ENCODE measurements at places on chromosomes 13 and 19.

DNA sequence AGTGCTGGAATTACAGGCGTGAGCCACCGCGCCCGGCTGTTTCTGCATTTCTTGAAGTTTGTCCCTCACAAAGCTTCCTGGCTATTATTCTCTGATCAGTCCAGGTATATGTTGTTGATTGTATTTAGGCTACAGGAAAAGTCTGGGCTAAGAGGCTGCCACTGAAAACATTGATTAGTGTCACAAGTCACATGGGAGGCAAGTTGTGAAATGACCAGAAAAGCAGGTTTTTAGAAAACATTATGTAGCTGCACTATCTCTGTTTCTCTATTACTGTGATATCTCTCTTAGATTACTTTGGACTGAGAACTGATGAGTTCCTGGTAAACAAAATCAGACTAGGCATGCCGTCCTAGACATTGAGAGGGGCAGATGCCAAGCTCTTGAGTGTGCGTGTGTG, 16.0 kb upstream of the ZDHHC20 start:
- DNase-seq, result no peak

GRCh38 chr13:31896427-31896826, 135.1 kb upstream of the FRY start:
- DNase-seq, result no peak

DNA sequence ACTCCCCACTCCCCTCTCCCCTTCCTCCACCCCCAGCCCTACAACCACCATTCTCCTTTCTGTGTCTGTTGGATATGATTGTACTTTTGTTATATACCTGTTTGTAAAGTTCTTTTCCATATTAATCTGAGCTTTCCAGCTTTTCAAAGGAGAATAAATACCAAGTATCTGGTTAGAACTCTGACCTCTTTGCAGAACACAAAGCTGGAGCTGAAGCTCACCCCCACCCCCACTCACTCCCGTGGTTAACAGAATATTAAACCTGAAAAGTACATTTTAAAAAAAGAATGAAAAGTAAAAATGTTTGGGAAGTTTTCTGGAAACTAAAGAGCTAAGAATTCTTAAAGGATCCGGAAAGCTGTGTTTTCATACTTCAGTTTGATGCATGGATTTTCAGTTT, 155.2 kb upstream of the RNF113B start:
- DNase-seq, result no peak

DNA sequence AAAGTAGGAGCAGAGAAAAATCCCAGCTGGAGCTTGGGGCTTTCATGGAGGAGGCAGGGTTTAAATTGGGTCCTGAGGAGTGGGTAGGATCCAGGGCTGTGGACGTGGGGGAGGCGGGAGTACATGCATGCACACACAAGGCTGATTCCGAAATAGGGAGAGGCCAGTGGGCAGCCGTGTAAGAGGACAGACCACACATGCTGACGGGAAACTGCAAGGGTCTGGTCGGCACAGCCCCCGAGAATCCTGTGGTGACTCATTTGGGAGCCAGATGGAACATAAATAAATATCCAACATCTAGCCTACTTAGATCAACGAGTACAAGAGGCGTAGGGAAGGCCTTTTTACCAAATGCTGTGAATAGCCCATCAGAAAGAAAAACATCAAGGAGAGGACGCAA, 216.3 kb upstream of the ZNF507 start:
- DNase-seq, result no peak

DNA sequence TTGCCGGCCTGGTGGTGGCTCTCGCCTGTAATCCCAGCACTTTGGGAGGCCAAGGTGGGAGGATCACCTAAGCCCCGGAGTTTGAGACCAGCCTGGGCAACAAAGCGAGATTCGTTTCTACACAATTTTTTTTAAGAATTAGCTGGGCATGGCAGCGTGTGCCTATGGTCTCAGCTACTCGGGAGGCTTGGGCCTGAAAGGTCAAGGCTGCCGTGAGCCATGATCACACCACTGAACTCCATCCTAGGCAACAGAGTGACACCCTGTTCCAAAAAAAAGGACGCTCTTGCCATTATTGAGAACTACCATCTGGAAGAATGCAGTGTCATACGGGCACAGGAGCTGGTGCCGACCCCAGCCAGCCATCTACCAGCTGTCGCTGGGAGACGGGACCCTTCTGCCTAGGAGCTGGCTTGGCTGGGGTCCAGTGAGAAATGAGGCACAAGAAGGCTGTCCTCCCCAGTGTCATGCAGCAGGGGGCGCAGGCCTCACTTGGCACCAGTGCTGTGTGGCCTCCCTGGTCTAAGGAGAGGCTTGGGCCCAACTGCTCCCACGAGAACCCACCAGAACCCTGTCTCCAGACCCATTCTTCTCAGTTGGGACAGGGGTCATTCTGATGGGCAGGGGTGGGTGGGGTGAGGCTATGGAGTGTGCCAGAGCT, 12.2 kb upstream of the RELB start:
- DNase-seq, result peak; percentile 24

GRCh38 chr13:84237143-84237542, 354.9 kb upstream of the SLITRK1 start:
- no peak for DNase-seq

DNA sequence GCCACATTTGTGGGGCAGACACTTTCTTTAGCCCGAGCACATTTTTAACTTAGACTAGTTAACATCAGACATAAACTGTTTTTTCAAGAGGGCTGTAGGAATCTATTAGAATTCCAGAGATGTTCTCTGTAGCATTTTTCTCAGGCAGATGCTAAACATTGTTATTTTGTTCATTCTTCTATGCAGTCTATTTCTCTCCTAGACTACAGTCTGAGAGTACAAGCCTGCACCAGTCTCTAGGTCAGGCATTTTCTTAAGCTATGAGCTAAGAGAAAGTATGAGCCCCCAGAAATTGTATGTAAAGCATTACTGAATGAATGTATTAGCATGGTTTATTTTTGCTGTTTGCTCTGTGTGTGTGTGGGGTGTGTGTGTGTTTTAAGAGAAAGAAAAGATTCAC, 923 bp upstream of the C13orf42 start:
- DNase-seq, result no peak

GRCh38 chr13:30743319-30744055, 8.1 kb downstream of the ALOX5AP start:
- no peak for DNase-seq

- DNase-seq, result no peak
Measured at GRCh38 chr13:101218484-101218883, 197.8 kb downstream of the NALCN start.

DNA sequence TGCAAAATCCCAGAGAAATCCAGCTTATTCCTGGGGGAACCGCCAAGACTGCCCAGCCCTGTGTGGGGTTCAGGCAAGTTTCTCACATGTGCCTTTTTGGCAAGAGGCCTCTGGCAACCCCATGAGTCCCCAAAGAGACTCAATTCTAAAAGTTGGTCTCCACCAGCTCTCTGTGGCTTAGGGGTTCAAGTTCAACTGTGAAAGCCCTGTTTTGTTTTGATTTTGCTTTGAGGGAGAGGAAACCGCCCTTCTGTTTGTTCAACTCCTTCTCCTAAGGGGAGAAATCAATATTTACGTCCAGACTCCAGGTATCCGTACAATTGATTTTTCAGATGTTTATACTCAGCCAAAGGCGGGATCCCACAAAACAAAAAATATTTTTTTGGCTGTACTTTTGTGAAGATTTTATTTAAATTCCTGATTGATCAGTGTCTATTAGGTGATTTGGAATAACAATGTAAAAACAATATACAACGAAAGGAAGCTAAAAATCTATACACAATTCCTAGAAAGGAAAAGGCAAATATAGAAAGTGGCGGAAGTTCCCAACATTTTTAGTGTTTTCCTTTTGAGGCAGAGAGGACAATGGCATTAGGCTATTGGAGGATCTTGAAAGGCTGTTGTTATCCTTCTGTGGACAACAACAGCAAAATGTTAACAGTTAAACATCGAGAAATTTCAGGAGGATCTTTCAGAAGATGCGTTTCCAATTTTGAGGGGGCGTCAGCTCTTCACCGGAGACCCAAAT, 583 bp upstream of the LDLR start:
- no peak for DNase-seq

GRCh38 chr13:48302871-48303358, 636 bp upstream of the RB1 start:
- DNase-seq, result no peak

DNA sequence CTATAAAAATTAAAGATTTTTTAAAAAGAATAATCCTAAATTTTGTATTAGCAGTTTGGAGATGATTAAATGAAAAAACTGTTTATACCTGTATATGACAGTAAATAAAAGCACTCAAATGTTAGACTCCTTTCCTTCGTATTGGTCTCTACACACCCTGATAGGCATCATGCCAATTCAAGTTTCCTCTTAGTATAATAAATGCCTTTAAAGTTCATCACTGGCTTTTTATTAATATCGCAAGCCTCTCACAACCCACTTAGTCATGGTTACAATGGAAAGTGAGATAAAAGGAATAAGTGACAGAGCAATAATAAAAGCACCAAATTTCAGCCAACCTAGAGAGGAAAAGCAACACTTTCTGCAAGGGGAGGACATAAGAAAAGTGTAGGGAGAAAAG, 102.2 kb downstream of the PIBF1 start:
- DNase-seq, result no peak

DNA sequence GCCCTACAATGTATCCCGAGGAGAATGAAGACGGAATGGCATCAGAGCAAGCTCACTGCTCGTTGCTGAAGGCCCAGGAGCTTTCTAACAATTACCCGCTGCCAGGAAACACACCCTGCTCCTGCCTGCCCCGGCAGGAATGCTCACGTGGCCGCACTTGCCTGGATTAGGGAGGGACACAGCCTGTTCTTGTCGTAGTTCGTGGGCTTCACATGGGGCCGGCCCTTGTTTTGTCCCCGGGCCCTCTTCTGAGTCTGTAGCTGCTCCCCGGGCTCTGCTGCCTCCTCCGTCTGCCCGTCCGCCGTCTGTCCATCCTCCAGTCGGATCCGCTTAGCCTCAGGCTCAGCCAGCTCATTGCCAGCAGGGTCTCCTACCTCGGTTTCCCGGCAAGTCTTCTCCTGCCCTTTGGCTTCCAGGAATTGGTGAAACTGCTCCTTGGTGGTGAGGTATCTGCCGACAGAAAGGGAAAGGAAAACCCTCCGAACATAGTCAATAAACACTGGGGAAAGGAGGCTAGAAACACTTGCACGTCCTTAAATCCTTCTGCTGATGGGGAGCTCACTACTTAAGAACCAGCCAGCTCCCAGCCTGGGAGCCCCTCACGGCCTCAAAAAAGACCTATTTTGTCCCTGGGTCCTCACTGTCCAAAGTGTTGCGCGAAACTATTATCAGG, 941 bp downstream of the DUS3L start:
- no peak for DNase-seq

DNA sequence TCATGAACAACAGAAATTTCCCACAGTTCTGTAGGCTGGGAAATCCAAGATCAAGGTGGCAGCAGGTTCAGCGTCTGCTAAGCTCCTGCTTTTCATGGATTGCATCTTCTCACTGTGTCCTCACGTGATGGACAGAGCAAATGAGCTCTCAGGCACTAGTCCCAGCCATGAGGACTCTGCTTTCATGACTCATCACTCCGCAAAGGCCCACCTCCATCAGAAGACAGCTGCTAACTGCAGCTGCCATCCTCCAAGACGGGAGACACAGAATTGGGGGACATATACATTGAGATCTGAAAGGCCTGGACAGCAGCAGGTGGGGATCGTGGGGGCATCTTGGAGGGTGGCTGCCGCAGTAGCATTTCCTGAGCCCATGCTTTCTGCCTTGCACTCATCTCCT, 44.4 kb upstream of the SPATA13 start:
- no peak for DNase-seq

DNA sequence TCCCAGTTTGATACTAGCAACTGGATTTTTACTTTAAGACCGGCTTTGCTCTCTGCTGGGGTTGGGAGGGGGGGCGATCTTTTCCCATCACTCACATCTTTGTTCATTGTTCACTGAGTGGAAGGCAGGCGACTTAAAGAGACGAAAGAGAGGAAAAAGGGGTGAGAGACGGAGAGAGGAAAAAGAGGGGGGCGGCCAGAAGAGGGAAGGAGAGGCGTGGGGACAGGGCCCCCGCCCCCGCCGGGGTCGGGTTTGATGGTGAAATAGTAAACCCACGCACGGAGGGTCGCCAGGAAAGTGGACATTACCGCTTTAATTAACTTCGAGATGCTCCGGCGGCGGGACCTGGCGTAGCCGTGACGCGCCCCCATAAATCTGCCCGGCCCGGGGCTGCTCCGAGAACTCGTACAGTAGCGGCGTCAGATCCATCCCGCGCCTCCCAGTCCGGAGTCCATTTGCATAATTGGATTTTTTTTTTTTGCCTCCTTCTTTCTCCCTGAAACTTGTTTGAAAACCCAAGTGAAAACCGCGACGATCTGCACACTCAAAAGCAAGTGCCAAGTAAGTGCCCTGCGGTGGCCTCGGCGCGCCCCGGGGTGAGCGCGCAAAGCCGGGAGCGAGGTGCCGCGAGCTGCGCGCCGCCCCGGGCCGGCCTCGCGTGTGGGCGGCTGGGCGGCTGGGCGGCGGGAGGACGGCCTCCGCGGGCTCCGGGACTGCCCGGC, 143.9 kb upstream of the ZNF536 start:
- DNase-seq, result no peak

- DNase-seq, result no peak
Measured at GRCh38 chr19:15564534-15565168, 50.4 kb upstream of the CYP4F8 start.

DNA sequence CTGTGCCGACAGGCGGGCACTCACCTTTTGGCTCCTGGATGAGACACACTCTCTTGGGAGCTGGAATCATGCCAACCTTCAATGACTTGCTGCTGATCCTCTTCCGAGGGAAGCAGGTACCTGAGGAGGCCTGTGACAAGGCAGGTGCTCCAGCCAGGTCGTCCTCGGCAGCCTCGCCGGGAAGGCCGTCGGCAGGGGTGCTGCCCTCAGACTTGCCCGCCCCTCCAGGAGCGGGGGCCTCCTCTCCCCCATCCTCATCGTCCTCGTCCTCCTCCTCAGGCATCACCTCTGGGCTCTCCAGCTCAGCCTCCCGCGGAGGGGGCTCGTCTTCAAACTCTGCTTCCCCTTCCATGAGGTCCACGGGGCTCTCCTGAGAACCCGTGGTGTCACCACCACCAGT, 29.2 kb downstream of the SUGP2 start:
- no peak for DNase-seq

- DNase-seq, result no peak
Measured at GRCh38 chr19:49781394-49781793, 14.6 kb downstream of the AP2A1 start.

DNA sequence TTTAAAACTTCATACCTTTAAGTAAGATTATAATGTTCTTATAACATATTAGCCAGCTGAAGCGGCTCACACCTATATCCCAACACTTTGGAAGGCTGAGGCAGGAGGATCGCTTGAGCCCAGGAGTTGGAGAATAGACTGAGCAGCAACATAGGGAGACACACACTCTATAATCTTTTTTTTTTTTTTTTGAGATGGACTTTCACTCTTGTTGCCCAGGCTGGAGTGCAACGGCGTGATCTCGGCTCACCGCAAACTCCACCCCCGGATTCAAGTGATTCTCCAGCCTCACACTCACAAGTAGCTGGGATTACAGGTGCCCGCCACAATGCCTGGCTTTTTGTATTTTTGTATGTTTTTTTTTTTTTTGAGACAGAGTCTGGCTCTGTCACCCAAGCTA, 37.3 kb downstream of the SPRYD7 start:
- no peak for DNase-seq

GRCh38 chr13:110944121-110944967, 29.5 kb upstream of the ANKRD10 start:
- DNase-seq, result no peak

Data from stimulated activated CD8-positive, alpha-beta memory T cell treated with anti-CD3 and anti-CD28 coated beads, Interleukin-7, amount 100 ng/mL, for 4 hours (primary cell).